T-helper 2 cell treated with Interferon-gamma antibody and Interleukin-4, amounts not matched to agents 100 ng/mL and 5 ng/mL, for 36 hours (primary cell): ENCODE measurements at places on chromosomes 11 and 22. TPM values are rescaled to one million over a fixed set of nuclear protein-coding genes. Genes with fewer than 3 reads are reported as not detected.

TXNRD2 gene
- total RNA-seq = 21.3 and 21.7 TPM in 2 replicates

OR51B4 gene
- not detected in 2 replicates for total RNA-seq

OR8G5 gene
- total RNA-seq = not detected in 2 replicates

GGT5 gene
- 0.11 TPM in 1 of 2 replicates, not detected in the other for total RNA-seq

OR51B2 gene
- not detected in 2 replicates for total RNA-seq
